OCI-M1 (cell line): ENCODE measurements at places on chromosomes 5 and 9.

DNA sequence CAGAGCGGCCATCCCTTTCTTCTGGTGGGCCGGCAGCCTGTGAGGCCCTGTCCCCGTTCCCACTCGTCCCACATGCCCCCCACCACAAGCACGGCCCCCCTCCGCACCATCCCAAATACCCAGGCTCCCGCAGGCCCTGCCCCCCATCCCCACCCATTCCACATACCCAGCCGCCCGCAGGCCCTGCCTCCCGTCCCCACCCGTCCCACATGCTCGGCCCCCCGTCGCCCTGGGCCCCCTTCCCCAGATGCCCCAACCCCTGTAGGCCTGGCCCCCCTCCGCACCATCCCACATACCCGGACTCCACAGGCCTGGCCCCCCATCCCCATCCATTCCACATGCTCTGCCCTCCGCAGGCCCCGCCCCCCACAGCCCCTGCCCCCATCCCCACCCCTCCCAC lies 11.5 kb downstream of the SLC6A19 start:
- DNase-seq = no peak

DNA sequence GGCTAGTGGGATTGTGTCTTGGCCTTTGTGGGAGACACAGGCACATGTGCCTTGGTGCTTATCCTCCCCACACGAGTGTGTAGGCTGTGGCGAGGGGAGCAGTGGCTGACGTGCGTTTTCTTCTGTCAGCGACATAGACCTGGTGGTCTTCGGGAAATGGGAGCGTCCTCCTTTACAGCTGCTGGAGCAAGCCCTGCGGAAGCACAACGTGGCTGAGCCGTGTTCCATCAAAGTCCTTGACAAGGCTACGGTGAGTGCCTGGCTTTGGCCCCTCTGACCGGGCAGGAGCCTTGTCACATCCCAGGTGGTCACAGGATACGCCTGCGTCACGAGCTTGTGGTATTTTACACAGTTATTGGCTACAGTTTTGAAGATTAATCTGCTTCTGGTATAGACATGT lies 26.4 kb downstream of the TENT4A start:
- DNase-seq = no peak

GRCh38 chr5:145509336-145510136 lies 325.6 kb downstream of the PRELID2 start:
- no peak for DNase-seq

DNA sequence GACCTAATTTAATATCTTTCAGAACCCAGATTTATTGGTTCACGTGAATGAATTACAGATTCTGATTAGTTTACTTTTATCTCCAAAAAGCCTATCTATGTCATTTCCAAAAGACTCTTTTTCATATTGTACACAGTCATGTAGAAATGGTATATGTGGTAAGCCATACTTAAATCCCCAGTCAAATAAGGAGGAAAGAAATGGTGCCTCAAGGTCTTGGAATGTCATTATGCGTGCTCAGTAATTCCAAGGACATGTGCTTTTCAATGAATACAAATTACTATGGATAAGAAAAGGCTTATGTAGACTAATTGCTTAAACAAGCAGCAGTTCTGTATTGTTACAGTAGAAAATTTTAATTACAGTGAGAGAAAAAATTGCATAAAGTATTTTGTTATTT lies 64.1 kb upstream of the TYRP1 start:
- DNase-seq = no peak

DNA sequence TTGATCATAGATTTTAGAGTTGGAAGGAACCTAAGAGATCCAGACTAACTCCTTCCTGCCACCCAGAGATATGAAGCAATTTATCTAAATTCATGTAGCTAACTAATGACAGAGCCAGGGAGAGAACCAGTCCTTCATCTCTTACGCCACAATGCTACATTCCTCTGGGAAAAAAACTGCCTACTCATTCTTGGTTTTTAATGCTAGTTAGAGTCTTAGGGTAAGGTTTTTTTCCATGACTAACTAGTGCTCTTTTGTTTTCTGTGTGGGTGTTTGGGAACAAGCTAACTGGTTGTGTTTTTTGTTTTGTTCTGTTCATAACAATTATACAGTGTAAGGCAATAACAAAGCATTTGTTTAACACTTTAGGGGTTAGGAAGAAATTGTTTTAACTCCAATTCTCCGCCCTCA lies 52.4 kb downstream of the SLC44A1 start:
- DNase-seq = peak; percentile 85

- no peak for DNase-seq
These were observed 26.3 kb upstream of the SHOC1 start for GRCh38 chr9:111821006-111821528.

DNA sequence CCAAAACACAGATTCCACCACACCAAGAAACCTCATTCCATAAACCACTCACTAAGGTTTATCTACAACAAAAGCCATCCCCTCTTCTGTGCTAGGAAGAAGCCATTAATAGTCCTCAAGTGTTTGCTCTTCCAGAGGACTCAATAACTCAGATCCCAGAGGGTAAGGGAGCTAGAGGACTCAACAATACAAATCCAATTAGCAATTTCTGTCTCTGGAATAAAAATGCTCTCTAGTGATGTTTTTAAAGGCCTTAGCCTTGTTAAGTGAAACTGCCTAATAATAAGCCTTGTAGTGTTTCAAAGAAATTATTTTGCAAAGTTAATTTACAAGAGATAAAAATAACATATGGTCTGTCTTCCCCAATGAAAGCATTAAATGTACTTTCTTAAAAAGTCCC lies 942.4 kb downstream of the CDH12 start:
- no peak for DNase-seq

DNA sequence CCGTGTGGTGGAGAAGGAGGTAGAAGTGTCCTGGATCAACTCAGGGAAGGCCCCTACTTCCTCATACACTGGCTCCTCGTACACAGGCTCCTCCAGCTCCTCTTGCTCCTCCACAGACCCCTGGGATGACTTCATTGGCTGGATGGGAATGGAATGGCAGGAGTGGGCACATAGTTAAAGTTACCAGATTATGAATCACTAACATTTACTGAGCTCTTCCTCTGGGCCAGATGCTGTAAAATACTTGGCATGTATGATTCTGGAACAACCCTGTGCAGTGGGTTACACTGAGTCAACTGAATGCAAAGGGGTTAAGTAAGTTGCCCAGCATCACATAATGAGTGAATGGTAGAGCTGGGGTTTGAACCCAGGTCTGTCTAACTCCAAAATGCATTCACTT lies 3.1 kb upstream of the FCHSD1 start:
- DNase-seq = no peak

- no peak for DNase-seq
These were observed 135.4 kb downstream of the SCAMP1 start for GRCh38 chr5:78495800-78496199.

DNA sequence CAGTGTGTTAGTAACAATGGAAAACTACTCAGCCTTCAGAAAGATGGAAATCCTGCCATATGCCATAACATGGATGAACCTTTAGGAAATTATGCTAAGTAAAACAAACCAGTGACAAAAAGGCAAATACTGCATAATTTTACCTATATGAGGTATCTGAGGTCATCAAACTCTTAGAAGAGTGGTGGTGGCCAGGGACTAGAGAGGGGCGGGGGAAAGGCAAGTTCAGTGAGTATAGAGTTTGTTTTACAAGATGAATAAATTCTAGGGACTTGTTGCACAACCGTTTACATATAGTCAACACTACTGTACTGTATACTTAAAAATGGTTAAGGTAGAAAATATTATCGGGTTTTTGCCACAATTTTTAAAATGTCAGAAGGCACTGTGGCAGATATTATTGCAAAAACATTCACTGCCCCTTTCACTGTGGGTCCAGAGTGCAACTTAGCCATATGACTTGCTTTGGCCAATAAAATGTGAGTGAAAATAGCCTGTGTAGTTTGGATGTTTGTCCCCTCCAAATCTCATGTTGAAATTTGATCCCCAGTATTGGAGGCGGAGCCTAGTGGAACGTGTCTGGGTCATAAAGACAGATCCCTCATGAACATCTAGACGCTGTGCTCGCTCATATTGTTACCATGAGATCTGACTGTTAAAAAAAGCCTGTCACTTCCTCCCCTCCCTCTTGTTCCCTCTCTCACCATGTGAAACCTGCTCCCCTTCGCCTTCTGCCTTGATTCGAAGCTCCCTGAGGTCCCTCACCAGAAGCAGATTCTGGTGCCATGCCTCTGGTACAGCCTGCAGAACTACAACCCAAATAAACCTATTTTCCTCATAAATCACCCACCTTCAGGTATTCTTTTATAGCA lies 9.5 kb downstream of the ZNF367 start:
- peak; percentile 13 for DNase-seq

DNA sequence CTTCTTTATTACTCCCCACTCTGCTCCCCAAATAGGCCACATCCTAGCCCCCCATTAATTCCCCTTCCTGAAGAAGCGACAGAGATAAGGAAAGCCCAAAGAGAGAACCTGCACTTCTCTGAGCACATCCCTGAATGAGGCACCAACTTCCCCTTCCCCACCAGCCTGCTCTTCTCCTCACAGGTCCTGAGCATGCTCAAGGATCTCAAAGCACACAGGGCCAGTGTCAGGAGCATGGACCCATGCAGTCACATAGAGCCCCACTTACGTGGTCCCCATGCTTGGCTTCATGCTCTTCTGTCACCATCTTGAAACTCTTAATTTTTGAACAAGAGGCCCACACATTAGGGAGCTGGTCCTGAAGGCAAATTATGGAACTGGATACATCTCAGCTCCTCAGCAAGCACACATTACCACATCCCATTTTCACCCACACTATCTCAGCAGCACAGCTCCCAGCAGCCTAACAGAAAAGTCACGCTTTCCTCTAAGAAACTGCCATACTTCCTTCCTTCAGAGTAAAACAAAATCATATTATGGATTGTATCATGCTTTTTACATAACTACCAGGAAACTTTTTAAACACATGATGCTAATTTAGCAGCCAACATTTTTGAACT lies 99.8 kb downstream of the NFIB start:
- DNase-seq = peak; percentile 79

- peak; percentile 78 for DNase-seq
These were observed 952 bp upstream of the AMACR start for GRCh38 chr5:34008802-34009201.

- DNase-seq = no peak
These were observed 153.2 kb downstream of the TARS1 start for GRCh38 chr5:33594006-33594405.

- DNase-seq = no peak
These were observed 86.9 kb downstream of the RAPGEF6 start for GRCh38 chr5:131548176-131548575.
